Dermis lymphatic vessel endothelial cell (primary cell): ENCODE measurements at places on chromosomes 7 and 10. TPM values are rescaled to one million over a fixed set of nuclear protein-coding genes. Genes with fewer than 3 reads are reported as not detected.

Gene PODXL
- total RNA-seq: 173 and 342 TPM in 2 replicates

Gene MOGAT3
- not detected in 2 replicates for total RNA-seq

Gene MACROH2A2
- total RNA-seq: 0.11 TPM in 1 of 2 replicates, not detected in the other

Gene MYO1G
- under 0.01 and 0.17 TPM in 2 replicates for total RNA-seq

Gene OR13A1
- total RNA-seq: not detected in 2 replicates

Gene HTRA1
- total RNA-seq: 43.1 and 63.7 TPM in 2 replicates

Gene IQCE
- 6.8 and 11.4 TPM in 2 replicates for total RNA-seq

Gene ABCB4
- under 0.01 TPM in 1 of 2 replicates, not detected in the other for total RNA-seq

Gene ODAD2
- total RNA-seq: 0.76 and 1.0 TPM in 2 replicates

Gene MMRN2
- 39.1 and 93.6 TPM in 2 replicates for total RNA-seq

Gene CDH23
- total RNA-seq: under 0.01 TPM in 2 replicates

Gene NACAD
- 0.34 and 0.43 TPM in 2 replicates for total RNA-seq

Gene CRPPA
- total RNA-seq: 1.8 and 1.9 TPM in 2 replicates

Gene SLC18A2
- total RNA-seq: under 0.01 TPM in 1 of 2 replicates, not detected in the other

Gene LLCFC1
- total RNA-seq: not detected in 2 replicates

Gene GIMAP8
- 164 and 241 TPM in 2 replicates for total RNA-seq

Gene ECHDC3
- total RNA-seq: 15.7 and 21.7 TPM in 2 replicates
